ENCODE measurements at places on chromosomes 7 and 10. TPM values are rescaled to one million over a fixed set of nuclear protein-coding genes. Genes with fewer than 3 reads are reported as not detected.

Gene VOPP1
- 98.7 TPM for total RNA-seq

Gene CEP55
- 0.88 TPM for total RNA-seq

GRCh38 chr7:116516324-116516723 is 8.5 kb upstream of the CAV1 start:
- no peaks in the 10 kb centered on the region for H3K27me3 ChIP-seq
- no peak for DNase-seq
- no peaks in the 10 kb centered on the region for H3K4me1 ChIP-seq

Gene ACTL6B
- total RNA-seq: not detected

GRCh38 chr10:67151471-67151870 is 225.6 kb downstream of the LRRTM3 start:
- no peak overlapping the region for H3K4me3 ChIP-seq
- no peaks in the 10 kb centered on the region for H3K27me3 ChIP-seq
- no peaks in the 10 kb centered on the region for H3K4me1 ChIP-seq
- DNase-seq: no peak

DNA sequence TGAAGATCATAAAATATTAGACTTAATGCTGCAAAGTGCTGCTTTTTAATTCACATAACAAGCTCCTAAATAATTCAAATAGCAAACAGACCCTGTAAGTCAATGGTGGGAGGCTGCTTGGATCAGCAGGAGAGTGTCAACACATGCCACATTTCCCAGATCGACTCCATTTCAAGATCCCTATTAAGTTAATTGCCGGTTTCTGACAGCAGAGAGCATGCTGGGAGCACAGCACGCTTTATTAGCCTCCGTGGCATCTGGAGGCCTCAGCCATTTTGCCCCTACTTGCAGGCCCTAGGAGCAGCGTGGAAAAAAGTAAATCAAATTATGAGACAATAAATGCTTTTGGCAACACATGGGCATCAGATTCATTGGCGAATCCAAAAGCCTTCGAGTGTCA is 201.0 kb downstream of the EMX2 start:
- H3K36me3 ChIP-seq: no peaks in the 10 kb centered on the region
- no peaks in the 10 kb centered on the region for H3K27me3 ChIP-seq
- no peaks in the 10 kb centered on the region for H3K4me1 ChIP-seq

DNA sequence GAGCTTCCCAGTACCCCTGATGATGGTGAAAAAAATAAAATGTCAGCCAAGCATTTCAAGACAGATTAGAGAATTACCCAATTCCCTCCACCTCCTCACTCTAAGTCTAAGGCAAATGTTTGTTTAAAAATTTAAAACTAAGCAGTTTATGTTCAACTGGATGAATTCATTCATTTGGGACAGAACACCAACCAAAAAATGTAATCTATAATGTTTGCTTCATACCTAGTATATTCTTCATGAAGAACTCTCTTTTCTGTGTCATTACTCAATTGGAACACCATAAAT is 325.7 kb upstream of the BMPER start:
- DNase-seq: no peak
- no peak overlapping the region for H3K27ac ChIP-seq
- no peak overlapping the region for H3K4me3 ChIP-seq
- H3K4me1 ChIP-seq: no peaks in the 10 kb centered on the region
- no peaks in the 10 kb centered on the region for H3K27me3 ChIP-seq

GRCh38 chr10:79188154-79188965 is 119.6 kb downstream of the ZMIZ1 start:
- peaks cover 17% of the 10 kb centered on the region for H3K4me1 ChIP-seq
- H3K36me3 ChIP-seq: no peaks in the 10 kb centered on the region
- H3K27ac ChIP-seq: peak overlapping the region; percentile 78
- no peak for DNase-seq
- H3K4me3 ChIP-seq: no peak overlapping the region
- H3K27me3 ChIP-seq: no peaks in the 10 kb centered on the region

Gene CLDN15
- total RNA-seq: 11.9 TPM

DNA sequence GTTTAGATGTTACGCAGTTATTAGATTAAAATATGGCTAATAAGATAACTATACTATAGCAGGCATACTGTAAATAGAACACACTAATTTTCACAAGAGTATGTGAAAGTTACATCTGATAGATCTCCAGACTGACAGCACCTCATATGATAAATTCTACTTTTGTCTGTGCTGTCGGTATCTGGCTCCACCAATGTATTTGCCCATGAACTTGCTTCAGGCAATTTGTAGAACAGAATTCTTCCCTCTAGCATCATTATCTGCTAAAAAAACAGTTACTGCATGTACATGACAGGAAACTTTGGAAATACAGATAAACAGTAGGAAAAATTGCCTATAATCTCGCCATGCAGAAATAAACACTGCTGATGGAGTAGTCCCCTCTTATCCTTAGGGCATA is 137.7 kb downstream of the WNT2 start:
- no peak overlapping the region for H3K4me3 ChIP-seq
- peaks cover 12% of the 10 kb centered on the region for H3K36me3 ChIP-seq
- no peak overlapping the region for H3K27ac ChIP-seq
- H3K27me3 ChIP-seq: no peaks in the 10 kb centered on the region
- DNase-seq: no peak
- no peaks in the 10 kb centered on the region for H3K4me1 ChIP-seq

- H3K36me3 ChIP-seq: no peaks in the 10 kb centered on the region
- no peaks in the 10 kb centered on the region for H3K4me1 ChIP-seq
- DNase-seq: peak; percentile 7
- H3K4me3 ChIP-seq: no peak overlapping the region
- no peaks in the 10 kb centered on the region for H3K27me3 ChIP-seq
- H3K27ac ChIP-seq: no peak overlapping the region
Observed at GRCh38 chr10:20745556-20746375, 151.3 kb downstream of the NEBL start.

DNA sequence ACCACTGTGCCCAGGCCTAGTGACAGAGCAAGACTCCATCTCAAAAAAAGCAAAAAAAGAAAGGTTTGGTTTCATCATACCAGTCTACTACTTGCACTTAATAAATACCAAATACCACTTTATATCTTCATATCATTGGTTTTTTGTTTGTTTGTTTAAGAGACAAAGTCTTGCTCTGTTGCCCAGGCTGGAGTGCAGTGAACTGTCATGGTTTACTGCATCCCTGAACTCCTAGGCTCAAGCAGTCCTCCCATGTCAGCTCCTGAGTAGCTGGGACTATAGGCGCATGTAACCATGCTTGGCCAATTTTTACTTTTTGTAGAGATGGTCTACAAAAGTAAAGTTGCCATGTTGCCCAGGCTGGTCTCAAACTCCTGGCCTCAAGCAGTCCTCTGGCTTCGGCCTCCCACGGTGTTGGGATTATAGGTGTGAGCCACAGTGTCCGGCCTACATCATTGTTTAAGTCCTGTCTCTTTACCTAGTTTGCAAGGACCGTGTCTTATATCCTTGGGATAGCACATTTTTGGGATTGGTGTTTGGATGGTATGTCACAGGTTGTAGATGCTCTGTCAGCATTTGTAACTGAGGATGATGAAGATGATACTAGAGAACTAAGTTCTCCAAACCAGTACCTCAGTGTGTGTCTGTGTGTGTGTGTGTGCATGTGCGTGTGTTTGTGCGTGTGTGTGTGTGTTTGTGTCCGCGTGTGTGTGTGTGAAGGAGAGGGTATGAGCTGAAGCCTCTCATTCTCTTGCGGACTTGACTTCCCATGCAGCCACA is 9.3 kb downstream of the LMTK2 start:
- DNase-seq: no peak
- no peak overlapping the region for H3K27ac ChIP-seq
- no peaks in the 10 kb centered on the region for H3K36me3 ChIP-seq
- H3K4me3 ChIP-seq: no peak overlapping the region
- H3K27me3 ChIP-seq: no peaks in the 10 kb centered on the region

DNA sequence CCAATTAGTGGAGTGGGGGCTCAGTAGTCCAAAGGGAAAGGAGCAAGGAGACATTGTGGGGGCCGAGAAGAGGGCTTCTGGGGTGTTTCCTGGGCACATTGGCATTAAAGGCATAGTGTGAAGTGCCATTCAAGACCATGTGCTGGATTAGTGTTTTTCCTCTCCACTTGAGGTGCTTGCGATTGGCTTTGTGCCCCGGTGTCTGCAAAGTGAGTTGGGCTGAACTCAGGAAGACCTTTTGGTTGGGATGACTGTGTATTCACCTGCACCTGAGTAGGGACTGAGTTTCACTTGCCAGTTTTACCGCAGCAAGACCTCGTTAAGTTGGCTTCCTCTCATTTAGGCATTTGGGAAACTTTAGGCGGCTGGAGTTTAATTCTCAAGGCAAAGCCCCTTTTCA is 73.0 kb downstream of the TCF7L2 start:
- peaks cover 35% of the 10 kb centered on the region for H3K4me1 ChIP-seq
- no peaks in the 10 kb centered on the region for H3K27me3 ChIP-seq
- no peak for DNase-seq
- no peaks in the 10 kb centered on the region for H3K36me3 ChIP-seq
- no peak overlapping the region for H3K27ac ChIP-seq

- H3K4me1 ChIP-seq: no peaks in the 10 kb centered on the region
- H3K36me3 ChIP-seq: no peaks in the 10 kb centered on the region
- H3K27ac ChIP-seq: no peak overlapping the region
- no peaks in the 10 kb centered on the region for H3K27me3 ChIP-seq
- no peak for DNase-seq
Observed at GRCh38 chr7:123935436-123936381, 10.7 kb downstream of the SPAM1 start.

Gene VGF
- 0.38 TPM for total RNA-seq

Gene NUTM2A
- total RNA-seq: 1.5 TPM

DNA sequence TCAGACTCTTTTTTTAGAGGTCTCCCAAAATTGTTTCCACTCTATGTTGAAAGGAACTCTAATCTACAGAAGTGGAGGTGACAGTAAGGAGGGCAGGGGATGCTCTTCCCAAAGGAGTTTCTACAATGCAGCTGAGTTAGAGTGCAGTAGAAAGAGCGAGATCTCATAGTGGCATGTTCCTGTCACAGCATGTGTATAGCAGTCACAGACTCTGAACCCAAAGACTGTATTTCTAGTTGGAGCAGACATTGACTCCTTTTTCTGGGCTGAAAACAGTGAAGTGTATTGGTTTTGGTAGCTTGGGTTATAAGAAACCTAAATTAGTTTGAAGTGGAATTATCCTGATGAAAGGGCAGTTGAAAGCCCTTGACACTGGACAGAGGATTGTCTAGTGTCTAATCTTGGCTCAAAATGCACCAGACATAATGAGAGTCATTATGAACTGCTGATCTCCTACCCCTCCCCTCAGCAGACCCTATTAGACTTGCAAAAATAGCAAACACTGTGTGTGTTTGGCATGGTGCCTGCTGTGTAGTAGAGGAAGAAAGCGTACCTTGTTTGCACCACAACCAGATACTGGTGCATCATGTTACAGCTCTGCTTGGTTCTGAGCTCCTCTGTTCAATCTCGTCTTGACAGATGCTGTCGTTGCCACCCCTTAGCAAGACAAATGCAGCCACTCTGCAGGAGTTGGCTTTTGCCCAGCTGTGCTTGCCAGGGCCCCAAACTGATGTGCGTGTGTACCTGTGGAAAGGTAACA is 336.0 kb downstream of the AUTS2 start:
- H3K36me3 ChIP-seq: no peaks in the 10 kb centered on the region
- DNase-seq: no peak
- no peak overlapping the region for H3K27ac ChIP-seq
- H3K4me1 ChIP-seq: no peaks in the 10 kb centered on the region
- H3K4me3 ChIP-seq: no peak overlapping the region

Gene OR6B1
- not detected for total RNA-seq

Gene VPS41
- 94.0 TPM for total RNA-seq

Gene SPDYE11
- total RNA-seq: not detected

- H3K36me3 ChIP-seq: peaks cover 2% of the 10 kb centered on the region
- peaks cover 18% of the 10 kb centered on the region for H3K4me1 ChIP-seq
- peak overlapping the region; percentile 97 for H3K27ac ChIP-seq
- H3K27me3 ChIP-seq: no peaks in the 10 kb centered on the region
Observed at GRCh38 chr7:27142580-27143022, 880 bp downstream of the HOXA5 start.

Gene CPED1
- 16.9 TPM for total RNA-seq

DNA sequence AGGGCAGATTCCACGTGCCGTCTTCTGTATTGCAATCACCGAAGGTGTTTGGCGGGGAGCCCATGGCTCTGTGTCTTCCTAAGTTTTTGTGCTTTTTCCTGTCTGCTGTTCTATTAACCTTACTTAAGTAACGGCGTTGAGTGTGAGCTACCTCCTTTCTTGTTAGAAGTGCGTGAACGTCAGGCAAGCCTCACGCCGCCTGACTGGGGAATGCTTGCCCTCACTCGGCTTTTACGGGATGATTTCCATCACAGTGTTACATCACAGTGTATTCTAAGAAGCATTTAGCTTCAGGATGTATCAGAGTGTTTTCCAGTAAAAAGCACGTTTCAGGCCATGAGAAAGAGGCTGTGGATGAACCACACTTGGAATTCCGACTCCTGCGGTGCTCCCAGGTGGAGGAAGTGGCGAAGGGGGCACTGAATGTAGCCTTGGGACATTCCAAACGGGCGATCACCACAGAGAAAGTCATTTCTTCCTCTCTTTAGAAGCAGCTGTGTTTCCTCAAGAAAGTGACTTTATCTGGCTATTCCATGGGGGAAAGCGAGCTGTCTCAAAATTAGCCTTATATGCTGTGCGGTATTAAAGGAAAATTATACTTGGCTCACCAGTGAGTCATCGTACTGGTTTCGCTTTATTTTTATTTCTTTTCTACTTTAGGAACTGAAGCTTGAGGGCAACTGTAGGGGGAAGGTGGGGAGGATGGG is 290.7 kb downstream of the KLF6 start:
- H3K4me3 ChIP-seq: no peak overlapping the region
- H3K4me1 ChIP-seq: no peaks in the 10 kb centered on the region
- no peaks in the 10 kb centered on the region for H3K36me3 ChIP-seq
- H3K27me3 ChIP-seq: no peaks in the 10 kb centered on the region
- peak overlapping the region; percentile 26 for H3K27ac ChIP-seq

DNA sequence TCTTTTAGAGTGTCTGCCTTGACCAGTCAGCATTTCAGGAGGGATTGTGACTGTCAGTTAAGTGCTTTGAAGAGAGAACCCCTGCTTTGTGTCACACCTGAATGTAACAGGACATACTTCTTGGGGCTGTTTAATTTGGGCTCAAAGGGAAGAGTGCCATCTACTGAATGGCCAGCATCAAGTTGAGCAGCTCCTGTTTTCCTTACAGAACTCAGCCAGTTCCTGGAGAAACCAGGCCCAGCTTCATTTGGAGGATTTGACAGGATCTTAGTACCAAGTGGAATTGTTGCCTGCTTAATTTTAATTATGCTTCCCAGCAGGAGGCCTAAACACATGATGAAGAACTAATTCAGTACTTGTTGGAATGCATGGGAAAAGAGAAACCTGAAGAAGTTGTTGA is 8.3 kb downstream of the ADD3 start:
- H3K27me3 ChIP-seq: no peaks in the 10 kb centered on the region
- DNase-seq: no peak
- H3K36me3 ChIP-seq: no peaks in the 10 kb centered on the region

Gene TUBAL3
- 0.44 TPM for total RNA-seq

- no peak overlapping the region for H3K27ac ChIP-seq
- H3K27me3 ChIP-seq: no peaks in the 10 kb centered on the region
- H3K36me3 ChIP-seq: no peaks in the 10 kb centered on the region
- H3K4me3 ChIP-seq: no peak overlapping the region
- H3K4me1 ChIP-seq: peaks cover 5% of the 10 kb centered on the region
Observed at GRCh38 chr10:44013981-44014380, 365.3 kb upstream of the ZNF32 start.
